Activated CD4-positive, CD25-positive, alpha-beta regulatory T cell treated with anti-CD3 and anti-CD28 coated beads, Interleukin-2, amount 50 U/mL, for 24 hours (primary cell): ENCODE measurements at places on chromosomes 11 and 22.

- no peak for ATAC-seq
These were observed 89.7 kb upstream of the PHOX2A start for GRCh38 chr11:72333661-72334060.

- ATAC-seq = no peak
These were observed 95.4 kb downstream of the NXPE2 start for GRCh38 chr11:114773541-114774338.

DNA sequence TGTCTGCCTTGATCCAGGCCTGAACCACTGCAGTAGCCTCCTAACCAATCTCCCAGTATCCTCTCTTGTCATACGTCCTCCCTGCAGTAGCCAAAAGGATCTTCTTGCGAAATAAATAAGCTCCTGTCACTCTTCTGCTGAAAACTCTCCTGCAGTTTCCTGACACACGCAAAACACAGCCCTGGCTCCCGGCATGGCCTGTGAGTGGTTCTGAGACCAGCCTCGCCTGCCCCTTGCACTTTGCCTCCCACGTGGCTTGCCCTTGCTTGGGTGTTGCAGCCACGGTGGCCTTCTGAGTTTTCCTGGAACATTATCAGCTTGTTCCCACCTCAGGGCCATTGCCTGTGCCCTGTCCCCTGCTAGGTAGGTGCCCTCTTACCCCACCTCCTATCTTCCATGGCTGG lies 7.2 kb downstream of the ZC3H7B start:
- no peak for ATAC-seq

DNA sequence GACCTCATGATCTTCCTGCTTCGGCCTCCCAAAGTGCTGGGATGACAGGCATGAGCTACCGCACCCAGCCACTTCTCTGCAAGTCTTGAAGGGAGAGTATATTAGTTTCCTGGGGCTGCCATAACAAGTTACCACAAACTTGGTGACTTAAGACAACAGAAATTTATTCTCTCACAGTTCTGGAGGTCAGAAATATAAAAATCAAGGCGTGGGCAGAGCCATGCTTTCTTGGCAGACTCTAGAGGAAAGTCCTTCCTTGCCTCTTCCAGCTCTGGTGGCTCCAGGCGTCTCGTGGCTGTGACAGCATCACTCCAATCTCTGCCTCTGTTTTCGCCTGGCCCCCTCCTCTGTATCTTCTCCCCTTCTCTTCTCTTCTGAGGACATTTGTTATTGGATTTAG lies 110.2 kb upstream of the NAV2 start:
- no peak for ATAC-seq

GRCh38 chr11:127997594-127997993 lies 589.8 kb downstream of the ETS1 start:
- no peak for ATAC-seq

DNA sequence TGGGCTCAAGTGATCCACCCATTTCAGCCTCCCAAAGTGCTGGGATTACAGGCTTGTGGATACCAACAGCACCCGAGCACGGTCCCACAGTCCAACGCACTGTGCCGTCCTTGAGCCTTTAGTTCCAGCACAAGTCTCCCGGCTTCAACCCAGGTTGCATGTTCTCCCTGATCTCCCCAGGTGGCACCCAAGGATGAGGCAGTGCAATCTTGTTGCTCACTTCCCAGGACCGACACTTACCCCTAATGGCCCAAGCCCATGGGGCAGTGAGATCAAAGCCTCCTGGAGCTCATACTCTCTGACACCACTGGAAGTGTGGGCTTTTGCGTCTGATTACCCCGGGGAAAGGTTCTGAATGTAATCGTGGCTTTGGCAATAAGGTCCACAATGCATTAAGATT lies 3.5 kb downstream of the PRAME start:
- ATAC-seq = no peak

DNA sequence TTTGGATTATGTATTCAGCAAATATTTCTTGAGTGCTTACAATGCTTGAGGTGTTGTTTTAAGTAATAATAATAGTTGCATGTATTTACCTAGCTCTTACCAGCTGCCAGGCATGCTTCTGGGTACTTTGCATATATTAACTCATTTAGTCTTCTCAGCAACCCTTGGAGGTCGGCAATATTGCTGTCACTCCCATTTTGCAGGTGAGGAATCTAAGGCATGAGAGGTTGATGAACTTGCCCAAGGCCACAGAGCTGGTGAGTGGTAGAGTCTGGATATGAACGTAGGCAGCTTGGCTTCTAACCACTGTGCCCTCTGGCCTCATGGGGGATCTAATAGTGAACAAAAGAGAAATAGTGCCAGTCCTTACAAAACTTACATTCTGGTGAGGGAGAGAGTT lies 92.9 kb downstream of the PARVA start:
- ATAC-seq = no peak

GRCh38 chr11:94857337-94857736 lies 89.2 kb downstream of the AMOTL1 start:
- no peak for ATAC-seq

GRCh38 chr11:134911514-134912180 lies 499.6 kb upstream of the B3GAT1 start:
- ATAC-seq = no peak

GRCh38 chr11:15649371-15650104 lies 534.8 kb downstream of the INSC start:
- ATAC-seq = no peak

GRCh38 chr11:47326198-47326597 lies 26.3 kb downstream of the MYBPC3 start:
- ATAC-seq = no peak

DNA sequence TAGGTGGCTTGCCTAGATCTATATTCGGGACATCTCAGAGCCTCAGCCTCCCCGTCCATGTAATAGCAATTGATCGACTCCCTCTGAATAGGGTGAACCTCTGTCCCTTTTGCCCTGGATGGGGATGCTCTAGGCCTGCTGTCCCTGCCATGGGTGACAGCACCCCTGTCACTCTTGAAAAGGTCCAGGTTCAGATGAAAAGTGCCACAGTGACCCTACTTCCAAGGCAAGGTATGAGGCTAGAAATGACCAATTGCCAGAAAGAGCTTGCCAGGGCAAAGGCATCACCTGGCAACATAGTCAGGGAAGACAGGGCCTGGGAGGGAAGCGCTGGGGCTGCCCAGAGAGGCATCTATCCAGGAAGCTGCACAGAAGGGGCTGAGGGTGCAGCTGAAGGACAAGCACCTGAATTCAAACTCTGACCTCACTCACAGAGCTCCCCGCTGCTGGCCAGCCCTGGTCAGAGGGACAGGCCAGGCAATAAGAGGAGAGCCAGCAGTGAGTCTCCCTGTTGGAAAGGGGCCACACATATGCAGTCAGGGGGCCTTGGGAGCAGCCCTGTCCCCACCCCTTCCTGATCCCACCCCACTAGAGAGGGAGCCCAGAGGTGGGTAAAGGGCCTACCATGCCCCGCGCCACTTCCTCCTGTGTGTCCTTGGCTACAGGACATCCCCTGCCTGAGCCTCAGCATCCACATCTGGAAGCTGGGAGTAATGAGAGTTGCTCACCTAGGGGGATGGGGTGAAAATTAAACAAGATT lies 9.0 kb upstream of the APOBEC3A start:
- no peak for ATAC-seq

- ATAC-seq = peak; percentile 63
These were observed 43.7 kb downstream of the MICAL3 start for GRCh38 chr22:17980638-17981051.

- ATAC-seq = no peak
These were observed 198.4 kb downstream of the ADAMTS15 start for GRCh38 chr11:130646881-130647280.

GRCh38 chr22:41992496-41992895 lies 6.1 kb upstream of the WBP2NL start:
- no peak for ATAC-seq

- ATAC-seq = no peak
These were observed 7.4 kb downstream of the USP2 start for GRCh38 chr11:119373921-119374631.

DNA sequence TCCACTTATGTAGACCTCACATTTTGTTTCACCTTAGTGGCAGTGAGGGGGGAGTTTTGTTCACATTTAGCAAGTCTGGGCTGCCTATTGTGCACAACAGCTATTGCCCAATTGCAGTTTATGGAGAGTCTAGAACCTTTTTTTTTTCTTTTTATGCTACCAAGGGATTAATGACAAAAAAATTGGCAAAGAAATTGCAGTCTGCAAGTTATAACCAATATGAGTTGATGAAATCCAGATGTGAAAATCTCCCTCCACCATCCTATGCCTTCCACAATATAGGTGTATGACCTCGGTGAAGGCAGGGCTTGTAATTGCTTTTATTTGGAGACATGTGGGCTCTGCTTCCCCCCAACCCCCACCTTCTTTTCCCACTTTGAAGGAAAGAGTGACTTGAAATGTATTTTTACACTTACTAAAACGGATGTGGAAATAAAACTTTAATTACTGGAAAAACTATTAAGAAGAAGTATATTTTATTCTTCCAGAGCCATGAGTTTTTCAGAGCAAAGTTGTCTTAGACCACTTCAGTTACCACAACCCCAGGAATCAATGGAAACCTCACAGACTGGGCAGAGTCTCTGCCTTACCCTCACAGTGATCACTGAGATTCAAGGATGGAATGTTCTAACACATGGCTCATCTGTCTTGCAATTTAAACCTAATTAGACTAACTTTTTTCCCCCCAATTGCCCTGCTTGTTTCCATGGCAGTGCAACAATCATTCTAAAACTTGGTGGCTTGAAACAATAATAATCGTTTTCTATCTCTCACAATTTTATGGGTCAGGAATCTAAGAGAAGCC lies 120.8 kb upstream of the SLC5A12 start:
- ATAC-seq = no peak

GRCh38 chr11:118128721-118129470 lies 23.7 kb downstream of the SCN4B start:
- ATAC-seq = no peak

DNA sequence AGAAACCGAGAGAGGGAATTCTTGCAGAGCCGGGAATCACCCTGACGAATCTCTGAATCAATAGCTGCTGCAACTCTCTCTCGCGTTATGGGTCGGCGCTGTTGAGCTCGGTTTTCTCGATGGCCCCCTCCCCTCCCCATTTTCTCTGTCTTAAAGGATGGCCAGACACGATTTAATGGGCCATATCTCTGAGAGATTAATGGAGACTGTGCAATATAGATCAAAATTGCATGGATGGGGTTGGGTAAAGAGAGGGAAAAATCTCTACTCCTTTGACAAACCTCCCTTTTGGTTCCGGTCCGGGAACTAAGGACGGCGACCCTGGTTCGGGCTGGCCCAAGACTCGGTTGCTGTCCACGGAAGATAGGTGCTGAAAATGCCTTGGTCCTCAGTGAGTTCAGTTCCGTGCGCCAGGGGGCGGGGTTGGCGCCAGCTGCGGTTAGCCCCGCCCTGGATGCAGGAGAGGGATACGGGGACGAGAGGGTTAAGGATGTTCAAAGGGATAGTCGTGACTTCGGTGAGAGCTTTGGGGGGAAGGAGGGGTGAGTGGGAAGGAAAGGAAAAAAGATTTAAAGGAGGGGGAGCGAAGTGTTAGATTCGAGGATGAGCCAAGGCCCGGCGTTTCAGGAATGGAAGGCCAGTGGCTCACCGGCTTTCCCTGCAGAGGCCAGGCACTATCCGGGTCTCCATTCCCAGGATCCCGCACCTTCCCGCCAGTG lies 103.6 kb upstream of the HSD17B12 start:
- no peak for ATAC-seq

GRCh38 chr11:24697522-24698111 lies 200.8 kb downstream of the LUZP2 start:
- no peak for ATAC-seq

DNA sequence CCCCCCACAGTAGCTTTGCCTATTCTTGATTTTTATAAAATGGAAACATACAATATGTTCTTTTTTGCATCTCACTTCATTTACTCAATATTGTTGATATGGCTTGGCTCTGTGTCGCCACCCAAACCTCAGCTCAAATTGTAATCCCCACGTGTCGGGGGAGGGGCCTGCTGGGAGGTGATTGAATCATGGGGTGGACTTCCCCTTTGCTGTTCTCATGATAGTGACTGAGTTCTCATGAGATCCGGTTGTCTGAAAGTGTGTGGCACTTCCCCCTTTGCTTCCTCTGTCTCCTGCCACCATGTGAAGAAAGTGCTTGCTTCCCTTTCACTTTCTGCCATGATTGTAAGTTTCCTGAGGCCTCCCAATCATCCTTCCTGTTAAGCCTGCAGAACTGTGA lies 431.3 kb downstream of the MN1 start:
- no peak for ATAC-seq

DNA sequence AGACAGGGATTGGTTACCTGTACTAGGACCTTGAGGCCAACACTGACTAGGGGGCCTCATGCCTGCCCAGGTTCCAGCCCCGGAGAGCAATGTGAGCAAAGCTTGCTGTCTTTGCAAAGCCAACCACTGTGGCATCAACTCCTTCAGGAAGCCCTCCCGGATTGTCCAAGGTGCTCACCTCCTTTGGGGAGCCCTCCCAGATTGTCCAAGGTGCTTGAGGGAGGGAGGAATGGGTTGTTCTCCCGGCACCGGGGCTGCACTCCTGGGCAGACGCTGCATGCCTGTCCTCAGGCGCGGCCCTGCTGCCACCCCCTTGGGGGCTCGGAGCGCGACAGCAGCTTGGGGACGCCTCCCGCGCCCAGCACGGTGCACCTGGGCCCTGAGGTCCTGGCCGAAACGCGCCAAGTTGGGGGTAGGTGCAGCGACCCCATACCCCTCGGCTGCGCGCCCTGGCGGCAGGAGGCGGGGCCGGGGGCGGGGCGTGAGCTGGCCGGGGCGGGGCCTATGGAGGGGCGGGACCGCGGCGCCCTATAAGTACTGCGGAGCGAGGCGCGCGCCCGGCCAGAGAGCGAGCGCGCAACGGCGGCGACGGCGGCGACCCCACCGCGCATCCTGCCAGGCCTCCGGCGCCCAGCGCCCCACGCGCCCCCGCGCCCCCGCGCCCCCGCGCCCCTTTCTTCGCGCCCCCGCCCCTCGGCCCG lies at the start of gene CD81:
Gene CD81, plus strand, starts transcription at position 560 of the 701 bp plus-strand sequence. CDS start 240 bp downstream, outside the sequence.
- ATAC-seq = peak; percentile 73

- ATAC-seq = peak; percentile 60
These were observed 533 bp downstream of the ELF5 start for GRCh38 chr11:34512840-34513681.

GRCh38 chr11:97963528-97964331 lies 1057.0 kb upstream of the CNTN5 start:
- ATAC-seq = no peak
